ENCODE measurements at places on chromosomes 7 and 10.

- no peak for DNase-seq
Observed at GRCh38 chr7:2660359-2661095, 27.5 kb upstream of the AMZ1 start.

GRCh38 chr7:139118234-139118804, 8.8 kb upstream of the ZC3HAV1 start:
- DNase-seq: no peak

DNA sequence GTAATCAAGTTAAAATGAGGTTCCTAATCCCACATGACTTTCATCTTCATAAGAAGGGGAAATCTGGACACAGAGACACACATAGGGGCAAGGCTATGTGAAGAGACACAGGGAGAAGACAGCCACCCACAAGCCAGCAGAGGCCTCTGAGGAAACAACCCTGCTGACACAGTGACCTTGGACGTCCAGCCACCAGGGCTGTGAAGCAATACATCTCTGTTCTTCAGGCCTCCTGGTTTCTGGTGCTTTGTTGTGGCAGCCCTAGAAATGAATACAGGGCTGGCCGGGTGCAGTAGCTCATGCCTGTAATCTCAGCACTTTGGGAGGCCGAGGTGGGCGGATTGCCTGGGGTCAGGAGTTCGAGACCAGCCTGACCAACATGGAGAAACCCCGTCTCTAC, 183.9 kb downstream of the CXCL12 start:
- no peak for DNase-seq

DNA sequence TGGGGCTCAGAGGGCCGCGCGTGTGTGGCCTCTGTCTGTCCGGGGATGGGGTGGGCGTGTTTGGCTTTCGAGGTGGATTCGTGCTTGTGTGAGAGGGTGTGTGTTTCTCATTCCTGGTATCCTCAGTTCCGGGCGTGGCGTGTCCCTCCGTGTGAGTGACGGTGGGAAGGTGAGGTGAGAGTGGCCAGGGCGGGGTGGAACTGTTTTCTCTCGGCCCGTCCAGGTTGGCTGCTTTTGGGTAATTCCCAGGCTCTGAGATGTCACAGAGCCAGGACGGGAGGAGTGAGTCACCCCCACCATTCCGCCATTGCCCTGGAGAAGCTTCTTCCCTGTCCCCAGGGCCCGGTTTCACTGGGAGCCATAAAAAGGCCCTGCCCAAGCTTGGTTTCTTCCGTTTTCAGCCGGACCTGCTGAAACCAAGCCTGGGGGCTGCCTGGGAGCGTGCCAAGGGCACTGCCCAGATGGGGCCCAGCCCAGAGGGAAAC, 21.3 kb upstream of the CLDN4 start:
- DNase-seq: no peak

DNA sequence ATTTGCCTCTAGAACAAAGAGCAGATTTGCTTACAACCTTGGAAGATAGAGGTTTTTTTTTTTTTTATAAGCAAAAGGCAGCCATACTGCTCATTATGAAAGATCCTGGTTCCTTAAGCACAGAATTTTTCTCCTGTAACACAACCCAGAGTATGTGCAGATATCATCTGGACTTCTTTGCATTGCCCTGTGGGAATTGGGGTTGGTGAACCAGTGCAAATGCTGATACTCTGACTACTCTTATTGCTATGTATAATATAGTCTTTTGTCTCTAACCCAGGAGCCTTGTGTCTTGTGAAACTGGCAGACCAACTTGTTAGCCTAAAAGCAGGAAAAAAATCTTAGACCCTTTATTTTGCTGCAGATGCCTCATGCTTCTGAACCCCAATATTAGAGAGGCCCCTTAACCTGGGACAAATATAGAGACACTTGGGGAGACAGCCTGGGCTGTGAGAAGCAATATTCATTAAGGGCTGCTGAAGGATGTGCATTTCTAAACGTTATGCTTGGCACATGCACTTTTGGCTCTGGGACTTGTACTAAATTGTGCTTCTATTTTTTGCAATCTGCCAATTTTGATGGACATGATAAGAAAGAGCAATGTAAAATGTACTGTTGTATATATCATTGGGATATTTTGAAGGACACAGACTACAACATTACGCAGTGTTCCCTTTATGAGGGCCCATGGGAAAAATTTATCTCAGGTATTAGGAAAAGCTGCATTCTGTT, 78.9 kb downstream of the ANLN start:
- DNase-seq: no peak

GRCh38 chr10:1567742-1568495, 169.4 kb downstream of the ADARB2 start:
- DNase-seq: no peak

DNA sequence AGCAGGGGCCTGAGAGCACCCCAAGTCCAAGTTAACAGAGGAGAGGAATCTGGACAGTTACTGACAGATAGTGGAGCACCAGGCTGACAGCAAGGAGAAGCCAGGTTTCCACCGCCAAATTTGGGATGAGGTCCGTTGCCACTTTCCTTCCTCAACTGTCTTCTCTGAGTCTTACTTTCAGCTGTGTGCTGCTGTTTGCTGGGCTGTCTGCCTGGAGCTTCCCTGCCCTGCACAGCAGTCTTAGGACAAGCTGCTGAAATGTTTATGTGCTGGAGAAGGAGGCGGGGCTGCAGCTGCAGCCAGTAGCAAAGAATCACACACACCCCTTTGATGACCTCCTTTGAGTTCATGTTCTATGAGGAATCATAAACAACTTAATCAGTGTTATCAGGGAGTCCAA, 17.4 kb upstream of the CYP3A7 start:
- no peak for DNase-seq

- DNase-seq: no peak
Observed at GRCh38 chr7:30142710-30143109, 7.9 kb downstream of the MTURN start.

DNA sequence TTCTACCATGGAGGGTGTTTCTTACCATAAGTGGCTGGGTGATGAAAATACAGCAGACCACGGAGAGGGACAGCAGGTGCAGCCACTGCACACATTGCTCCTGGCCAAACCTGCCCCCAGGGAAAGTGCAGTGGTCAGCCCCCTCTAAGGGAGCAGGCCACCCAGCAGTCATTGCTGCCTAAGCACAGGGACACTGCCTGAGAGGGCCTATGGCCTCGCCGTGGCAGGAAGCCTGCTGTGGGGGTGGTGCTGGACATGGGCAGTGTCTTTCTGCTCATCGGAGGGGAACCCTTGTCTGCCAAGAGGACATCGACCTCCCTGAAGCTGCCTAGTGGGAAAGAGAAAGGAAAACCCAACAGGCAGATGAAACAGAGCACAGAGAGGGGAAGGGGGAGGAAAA, 118.3 kb downstream of the PKD1L1 start:
- DNase-seq: no peak

GRCh38 chr7:87715545-87715944, 87.3 kb downstream of the RUNDC3B start:
- no peak for DNase-seq

DNA sequence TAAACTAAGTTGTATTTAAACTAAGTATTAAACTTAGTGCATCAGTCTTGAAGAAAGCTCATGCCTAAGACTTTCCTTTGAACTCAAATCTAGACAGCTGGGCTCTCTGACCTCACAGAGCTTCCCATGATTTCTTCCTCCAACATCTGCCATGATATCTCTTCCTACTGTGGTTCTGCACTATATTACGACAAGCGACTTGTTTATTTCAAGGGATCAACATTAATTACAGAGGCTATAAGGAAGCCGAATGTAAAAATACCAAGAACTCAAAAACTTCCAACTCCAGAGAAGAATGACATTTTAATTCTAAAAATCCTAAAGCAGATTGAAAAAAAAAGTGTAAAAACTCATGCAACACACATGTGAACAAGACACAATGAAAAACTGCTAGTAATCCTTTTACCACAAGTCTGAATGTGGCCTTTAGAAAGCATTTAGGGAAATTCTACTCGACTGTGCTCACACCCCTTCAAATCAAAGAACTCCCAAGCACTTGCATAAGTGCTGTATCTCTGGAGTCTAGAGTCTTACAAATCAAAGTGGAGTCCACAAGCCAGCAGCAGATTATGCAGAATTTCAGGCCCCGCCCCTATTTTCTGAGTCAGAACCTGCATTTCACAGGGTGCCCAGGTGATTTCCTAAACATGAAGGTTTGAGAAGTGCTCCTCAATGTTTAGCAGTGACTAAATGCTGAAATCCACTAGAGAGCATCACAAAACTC, 22.7 kb upstream of the WASHC2A start:
- no peak for DNase-seq

DNA sequence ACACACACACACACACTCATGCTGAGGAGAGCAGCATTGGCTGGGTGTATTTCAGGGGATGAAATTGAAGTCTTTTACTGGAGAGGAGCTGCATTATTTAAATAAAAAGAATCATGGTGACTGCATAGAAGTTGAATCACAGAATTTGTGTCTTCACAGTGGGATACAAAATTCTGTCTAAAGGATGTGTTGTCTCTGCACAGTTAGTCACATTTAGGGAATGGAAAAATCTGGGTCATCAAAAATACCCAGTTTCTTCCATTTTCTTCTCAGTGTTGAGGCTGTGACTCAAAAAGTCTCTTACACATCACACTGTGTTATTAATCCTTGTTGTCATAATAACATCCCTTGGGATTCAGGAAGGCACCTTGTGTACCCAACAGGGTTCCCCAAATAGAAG, 10.9 kb downstream of the PAPSS2 start:
- DNase-seq: no peak

DNA sequence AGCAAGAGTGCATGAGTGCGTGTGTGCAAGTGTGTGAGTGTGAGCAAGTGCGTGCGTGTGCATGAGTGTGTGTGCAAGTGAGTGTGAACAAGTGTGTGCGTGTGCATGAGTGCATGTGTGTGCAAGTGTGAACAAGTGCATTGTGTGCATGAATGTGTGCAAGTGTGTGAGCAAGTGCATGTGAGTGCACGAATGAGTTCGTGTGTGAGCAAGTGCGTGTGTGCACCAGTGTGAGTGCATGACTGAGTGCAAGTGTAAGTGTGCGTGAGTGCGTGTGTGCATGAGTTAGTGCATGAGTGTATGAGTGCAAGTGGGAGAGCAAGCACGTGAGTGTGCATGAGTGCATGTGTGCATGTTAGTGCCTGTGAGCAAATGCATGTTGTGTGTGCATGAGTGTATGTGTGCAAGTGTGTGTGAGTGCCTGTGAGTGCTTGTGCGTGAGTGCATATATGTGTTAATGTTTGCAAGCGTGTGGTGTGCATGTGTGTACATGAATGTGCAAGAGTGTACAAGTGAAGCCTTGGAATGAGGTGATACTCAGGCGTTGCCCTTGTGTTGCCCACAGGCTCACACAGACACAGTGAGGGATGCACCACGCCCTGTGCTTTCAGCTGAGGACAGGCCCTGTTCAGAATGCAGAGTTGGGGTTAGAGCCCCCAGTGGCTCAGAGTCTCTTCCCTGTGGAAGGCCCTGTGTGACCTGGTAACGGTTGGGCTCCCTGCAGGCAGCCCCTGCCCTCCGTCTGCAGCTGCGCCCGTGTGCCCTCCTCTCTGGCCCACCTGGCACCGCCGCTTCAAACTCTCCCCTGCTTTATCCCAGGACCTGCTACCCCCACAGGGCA, 97.1 kb downstream of the NKX6-2 start:
- DNase-seq: no peak

DNA sequence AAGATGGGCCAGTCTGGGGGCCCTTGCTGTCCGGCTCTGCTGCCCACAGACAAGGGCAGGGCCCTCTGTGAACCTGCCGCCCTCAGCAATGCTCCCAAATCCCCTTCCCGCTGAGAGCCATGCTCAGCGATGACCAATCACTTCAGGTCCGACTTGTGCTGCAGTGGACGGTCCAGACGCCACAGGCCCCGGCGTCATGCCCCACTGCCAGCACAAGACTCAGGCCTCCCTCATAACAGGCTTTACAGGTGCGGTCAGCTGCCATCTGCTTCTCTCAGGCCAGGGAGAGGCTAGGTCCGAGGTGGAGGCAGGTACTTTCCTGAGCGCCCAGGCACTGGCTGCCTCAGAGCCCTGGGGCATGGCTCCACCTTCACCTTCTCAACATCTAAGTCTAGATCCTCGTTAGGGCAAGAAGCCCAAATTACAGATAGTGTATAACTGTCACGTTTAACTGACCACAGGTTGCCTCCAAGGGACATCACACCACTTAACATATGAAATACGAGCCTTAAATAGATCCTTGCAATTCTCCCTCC, 393.2 kb downstream of the PTPRN2 start:
- no peak for DNase-seq

DNA sequence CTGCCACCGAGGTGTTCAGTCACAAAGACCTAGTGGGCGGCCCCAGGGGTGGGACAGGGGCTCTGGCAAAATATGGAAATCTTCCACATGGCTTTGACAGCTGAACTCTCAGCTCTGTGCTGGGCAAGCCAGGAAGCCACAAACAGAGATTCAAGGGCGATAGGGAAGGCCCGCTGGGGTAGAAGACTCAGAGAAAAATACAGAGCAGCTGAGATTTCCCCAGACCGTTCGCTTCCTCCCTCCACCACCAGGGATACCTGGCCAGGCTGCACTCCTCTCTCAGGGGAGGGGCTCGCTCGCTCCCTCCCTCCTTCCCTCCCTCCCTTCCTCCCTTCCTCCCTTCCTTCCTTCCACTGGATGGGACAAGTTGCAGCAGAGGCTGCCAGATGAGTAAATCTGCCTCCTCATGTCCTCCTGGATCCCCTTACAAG, 260.5 kb downstream of the PRPF18 start:
- no peak for DNase-seq

- DNase-seq: no peak
Observed at GRCh38 chr7:112669306-112669705, 120.9 kb downstream of the TMEM168 start.

- no peak for DNase-seq
Observed at GRCh38 chr7:108193594-108194498, 63.7 kb upstream of the LAMB4 start.

GRCh38 chr10:52752801-52753445, 19.7 kb downstream of the MBL2 start:
- DNase-seq: no peak

GRCh38 chr7:4071370-4072058, 610.6 kb upstream of the FOXK1 start:
- DNase-seq: no peak

GRCh38 chr7:30530373-30530772, 25.7 kb upstream of the GGCT start:
- no peak for DNase-seq

GRCh38 chr10:95394161-95394880, 103.5 kb upstream of the PDLIM1 start:
- DNase-seq: peak; percentile 3

DNA sequence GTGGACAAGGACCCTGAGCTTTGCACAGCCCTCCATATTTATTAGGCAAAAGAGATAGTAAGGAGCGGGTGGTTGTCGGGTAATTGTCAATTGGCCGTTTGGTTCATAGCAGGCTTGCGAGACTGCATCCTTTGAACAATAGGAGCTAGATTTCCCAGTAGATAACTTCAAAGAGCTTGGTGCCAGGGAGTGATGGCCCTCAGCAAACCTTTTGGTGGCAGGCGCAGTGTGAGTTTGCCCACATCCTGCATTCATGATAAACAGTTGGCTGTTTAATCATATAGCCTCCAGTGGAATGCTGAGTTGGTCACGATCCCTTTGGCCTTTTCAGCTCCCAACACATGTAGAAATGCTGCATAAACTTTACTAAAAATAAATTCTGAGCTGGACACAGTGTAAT, 156.9 kb downstream of the AKR1D1 start:
- no peak for DNase-seq

Measured in NK-92 treated with Interleukin-12 subunit alpha and Interleukin-12 subunit beta, amount 100 ng/mL, for 24 hours (cell line).